ENCODE measurements at places on chromosomes 12 and 14.

GRCh38 chr12:94722664-94723063 lies 72.3 kb upstream of the TMCC3 start:
- no peak for DNase-seq

DNA sequence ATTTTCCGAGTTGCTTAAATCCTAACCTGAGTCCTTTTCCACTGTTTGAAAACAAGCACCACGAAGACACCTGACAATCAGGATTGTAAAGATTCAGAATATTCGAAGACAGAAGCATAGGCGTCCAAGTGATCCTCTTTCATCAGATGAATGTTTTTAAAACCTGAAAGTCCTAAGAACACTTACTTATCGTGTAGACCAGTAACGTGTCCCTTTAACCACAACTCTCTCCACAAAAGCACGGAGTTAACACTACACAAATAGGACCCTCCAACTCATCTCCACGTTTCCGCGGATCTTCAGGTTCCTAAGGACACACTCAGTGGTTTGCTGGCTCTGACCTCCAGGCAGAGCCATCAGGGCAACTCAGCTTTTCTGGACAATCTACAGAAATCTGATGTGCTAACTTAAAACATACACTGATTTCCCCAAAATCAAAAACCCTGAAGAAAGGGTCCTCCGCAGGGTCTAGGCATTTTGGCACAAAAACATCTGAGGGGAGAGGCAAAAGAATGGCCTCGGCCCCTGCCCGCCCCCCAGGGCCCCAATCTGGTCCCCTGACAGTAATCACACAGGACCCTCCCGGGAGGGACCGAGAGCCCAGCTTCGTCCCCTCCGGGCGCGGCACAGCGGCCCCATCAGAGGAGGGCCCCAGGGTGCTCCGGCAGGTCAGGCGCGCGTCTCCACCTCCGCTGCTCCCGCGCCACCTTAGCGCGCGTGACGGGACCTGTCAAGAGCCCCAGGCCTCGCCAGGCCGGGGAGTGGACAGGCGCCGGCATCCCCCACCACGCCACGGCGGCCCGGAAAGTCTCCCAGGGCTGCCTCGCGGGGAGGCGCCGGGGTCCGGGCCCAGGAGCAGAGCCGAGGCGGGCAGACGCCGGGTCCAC lies 925 bp downstream of the DICER1 start:
- no peak for DNase-seq

DNA sequence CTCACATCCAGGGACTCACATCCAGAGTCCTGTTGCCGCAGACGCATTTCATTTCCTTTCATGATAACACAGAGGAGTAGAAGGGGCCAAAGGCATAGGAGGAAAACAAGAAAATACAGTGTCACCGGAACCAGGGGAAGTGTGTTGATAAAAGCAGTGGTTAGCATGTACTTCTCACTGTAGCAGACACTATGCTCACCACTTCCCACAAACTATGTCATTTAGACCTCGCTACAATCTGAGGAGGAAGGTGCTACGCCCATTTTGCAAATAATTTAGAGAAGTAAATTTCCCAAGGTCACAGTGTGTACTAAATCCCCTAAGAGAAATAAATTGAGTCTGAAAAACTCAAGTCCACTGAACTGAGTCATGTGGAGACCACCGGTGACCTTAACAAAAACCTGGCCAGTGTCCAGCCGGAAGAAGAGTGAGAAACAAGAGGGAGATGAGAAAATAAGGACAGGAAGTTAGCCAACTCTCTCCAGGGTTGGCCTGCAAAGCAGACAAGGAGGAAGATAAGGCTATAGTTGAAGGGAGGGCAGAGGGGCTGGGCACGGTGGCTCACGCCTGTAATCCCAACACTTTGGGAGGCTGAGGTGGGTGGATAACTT lies 25.8 kb upstream of the TMCC3 start:
- DNase-seq = no peak

DNA sequence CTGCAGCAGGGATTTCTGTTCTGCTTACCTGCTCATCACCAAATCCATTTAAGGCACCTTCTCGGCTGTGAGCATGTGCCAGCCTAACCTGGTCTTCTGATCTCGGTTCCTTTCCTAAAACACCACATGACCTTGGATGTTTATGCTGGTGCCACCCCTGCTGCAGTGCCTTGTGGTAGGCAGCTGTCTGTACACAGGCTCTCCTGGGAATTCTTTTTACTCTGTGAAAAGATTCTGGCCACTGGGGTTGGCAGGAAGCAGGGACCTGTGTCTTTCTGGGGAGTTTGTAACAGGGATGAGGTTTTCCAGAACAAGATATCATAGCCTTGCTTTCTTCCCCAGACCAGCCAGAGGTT lies 10.4 kb upstream of the PLEKHG3 start:
- no peak for DNase-seq

DNA sequence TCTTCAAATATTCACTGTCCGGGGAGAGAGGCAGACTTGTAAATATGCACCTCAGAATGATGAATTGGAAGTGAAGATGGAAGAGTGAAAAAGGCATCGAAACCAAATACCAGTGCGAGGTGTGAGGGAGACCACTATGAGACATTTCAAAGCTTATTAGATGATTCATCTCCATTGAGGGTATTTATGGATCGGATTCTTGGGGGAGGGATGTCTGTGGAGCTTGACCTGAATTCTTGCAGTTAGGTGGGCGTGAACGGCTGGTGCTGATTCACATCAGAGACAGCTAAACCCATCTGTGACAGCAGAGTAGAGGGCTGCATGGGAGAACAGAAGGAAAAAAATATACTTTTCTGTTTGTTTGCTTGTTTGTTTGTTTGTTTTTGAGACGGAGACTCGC lies 677.2 kb downstream of the AACS start:
- no peak for DNase-seq

DNA sequence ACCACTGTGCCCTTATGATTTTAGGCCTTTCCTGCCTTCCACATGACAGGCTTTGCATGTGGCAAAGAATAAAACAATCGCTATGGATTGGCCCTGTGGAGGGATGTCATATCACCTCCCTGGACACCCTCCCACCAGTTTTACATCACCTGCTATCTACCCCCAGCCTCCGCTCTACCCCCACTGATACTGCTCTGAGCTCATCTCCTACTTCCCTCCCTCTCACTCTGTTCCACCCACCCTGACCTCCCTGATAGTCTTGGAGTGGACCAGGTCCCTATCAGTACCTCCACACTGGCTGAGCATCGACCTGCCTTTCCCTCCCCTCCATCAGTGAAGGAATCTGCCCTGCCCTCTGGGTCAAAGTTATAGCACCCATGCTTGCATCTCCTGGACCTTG lies 91.8 kb upstream of the FOXN3 start:
- no peak for DNase-seq

DNA sequence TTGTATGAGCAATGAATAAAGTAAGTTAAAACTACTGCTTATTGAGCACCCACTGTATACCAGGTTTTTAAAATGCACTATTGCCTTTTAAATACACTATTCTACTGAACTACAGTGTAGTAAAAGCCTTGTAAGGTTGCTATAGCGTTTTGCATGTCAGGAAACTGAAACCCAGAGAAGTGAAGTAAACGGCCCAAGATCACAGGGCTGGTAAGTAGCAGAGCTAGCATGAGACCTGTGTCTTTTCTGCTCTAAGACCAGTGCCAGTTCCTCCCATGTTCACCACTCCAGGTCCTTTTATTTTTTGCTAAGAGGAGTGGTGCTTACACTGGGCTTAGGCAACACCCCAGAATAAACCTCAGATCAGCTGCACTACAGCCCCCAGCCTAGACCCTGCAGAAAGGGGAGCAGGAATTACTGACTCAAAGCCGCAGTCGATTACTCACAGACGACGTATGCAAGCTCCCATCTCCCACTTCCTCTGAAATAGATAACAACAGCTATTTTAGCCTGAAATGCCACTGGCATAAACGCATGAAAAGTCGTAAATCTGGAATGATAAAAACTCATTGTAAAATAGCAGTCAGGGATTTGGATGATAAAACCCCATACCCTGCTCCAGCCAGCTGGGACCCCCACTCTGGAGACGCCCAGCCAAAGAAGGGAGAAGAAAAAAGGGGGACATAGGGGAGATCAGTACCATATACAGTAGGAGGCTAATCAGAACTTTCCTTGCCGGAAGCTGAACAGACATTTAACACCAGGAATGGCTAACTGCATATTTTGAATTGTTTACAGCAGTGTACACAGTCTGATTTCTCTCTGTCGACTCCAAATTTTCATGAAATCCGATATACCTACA lies 108.3 kb downstream of the NUAK1 start:
- DNase-seq = no peak

- no peak for DNase-seq
Observed at GRCh38 chr14:21915826-21916225, 242.2 kb upstream of the OR4E1 start.

GRCh38 chr14:24160499-24160849 lies 591 bp upstream of the IRF9 start:
- no peak for DNase-seq

DNA sequence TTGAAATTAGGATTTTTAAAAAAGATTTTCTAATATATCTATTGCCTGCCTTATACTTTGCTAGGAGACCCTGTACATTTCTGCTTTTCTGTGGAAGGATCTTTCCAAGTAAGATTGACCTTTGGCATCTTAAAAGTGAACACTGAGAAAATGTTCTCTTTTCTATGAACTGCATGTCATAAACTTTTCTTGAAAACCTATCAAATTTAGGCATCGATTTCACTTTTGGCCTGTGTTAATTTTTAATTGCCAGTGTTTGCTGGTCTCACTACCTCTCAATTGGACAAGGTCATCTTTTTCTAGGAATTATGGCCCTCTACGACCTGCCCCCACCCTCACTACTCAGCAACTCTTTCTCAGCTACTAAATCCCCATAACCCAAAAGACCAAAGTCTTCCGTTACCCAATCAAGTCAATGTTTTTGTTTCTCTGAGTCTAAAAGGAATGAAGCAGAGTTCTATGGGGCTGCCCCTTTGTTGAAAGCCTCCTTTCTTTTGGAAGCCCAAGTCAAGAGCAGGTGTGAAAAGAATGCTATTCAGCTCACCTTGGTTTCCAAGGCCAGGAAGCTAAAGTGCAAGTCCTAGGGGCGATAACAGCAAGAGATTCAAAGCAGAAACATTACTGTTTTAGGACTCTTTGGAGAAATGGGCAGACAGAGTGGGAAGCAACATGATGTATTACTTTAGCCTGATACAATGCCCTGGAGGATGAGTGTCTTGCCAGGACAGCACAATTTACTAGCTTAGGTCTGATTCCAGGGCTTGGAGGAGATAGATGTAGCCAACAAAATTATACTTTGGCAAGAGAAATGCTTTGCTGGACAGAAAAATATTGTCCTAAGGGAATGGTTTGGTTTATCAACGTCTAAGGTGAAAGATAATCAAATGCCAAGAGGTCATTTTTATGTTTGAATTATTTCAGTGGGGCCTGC lies 55.0 kb downstream of the IGF1 start:
- DNase-seq = no peak

GRCh38 chr12:106147956-106148355 lies 9.2 kb upstream of the NUAK1 start:
- no peak for DNase-seq

DNA sequence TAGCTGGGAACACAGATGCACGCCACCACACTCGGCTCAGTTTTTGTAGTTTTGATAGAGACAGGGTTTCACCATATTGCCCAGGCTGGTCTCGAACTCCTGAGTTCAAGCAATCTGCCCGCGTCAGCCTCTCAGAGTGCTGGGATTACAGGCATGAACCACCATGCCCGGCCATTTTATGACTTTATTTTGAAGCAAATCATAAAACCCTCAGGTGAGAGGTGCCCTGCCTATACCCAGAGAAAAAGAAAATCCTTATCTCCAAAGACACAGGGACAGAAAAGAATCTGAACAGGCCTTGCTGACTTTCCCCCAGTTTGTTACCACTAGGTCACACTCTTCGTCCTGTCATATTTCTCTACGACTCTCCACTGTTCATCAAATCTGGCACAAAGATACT lies 48.8 kb downstream of the DAO start:
- no peak for DNase-seq

GRCh38 chr14:23881282-23881681 lies 72.3 kb upstream of the DHRS4 start:
- no peak for DNase-seq

DNA sequence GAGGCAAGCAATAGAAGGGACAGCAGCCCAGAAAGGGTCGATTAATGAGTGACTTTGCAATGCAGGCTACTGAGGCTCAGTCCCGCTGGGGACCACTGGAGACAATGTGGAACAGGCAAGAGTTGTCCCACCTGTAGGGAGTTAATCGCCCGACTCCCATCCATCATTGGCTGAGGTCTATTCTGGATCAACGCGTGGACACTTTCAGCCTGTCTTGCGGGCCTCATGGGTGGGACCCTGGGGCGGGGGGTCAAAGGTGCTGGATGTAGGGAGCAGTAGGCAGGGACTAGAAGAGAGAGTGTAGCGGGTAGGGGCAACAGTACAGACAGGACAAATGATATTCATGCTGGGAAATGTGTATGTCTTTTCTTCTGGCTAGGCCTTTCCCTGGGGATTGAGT lies 6.1 kb downstream of the IFI27L2 start:
- DNase-seq = no peak

GRCh38 chr12:48973531-48973930 lies 2.0 kb upstream of the WNT10B start:
- no peak for DNase-seq

- no peak for DNase-seq
Observed at GRCh38 chr12:48690990-48691389, 9.0 kb upstream of the KANSL2 start.

DNA sequence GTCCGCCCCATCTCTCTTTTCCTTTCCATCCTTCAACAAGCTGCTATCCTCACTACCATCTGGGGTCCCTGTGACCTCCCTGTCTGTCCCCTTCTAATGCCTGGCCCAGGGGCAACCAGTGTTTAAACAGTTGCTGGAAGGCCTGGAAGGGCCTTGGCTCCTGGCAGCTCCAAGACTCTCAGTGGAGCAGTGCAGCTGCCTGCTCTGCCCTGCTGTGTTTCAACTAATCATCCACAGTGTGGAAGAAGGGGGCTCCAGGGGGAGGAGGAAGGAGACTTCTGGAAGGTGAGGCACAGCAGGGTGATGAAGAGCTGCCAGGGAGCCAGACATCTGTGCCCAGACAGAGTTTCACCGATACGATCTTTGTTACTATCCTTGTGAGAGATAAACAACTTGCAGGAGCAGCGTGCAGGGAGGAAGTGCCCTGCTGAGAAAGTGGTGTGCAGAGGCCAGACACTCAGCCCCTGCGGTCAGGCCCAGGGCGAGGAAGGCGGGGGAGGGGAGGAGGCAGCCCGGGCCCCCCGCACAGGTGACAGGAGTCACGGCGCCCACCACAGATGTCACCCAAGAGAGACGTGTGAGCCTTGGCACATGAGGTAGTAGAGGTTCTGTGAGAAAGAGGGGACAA lies 1061.8 kb downstream of the BCL11B start:
- no peak for DNase-seq

- no peak for DNase-seq
Observed at GRCh38 chr12:121026274-121027045, 10.2 kb upstream of the C12orf43 start.

DNA sequence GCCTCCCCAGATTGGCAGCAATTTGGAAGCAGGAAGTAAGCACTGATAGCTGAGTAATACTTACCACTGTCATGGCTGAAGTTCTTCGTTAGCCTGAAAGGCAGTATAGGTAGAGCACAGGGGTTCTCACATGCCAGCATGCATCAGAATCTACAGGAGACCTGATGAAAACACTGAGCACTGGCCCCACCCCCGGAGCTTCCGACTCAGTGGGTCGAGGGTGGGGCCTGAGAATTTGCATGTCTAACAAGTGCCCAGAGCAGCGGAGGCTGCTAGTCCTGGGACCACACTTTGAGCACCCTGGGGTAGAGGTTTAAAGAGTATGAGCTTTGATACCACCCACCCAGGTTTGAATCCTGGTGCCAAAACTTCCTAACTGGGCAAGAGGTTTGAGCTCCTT lies 89.6 kb downstream of the FBXW8 start:
- DNase-seq = no peak

GRCh38 chr12:124964836-124965462 lies 24.0 kb downstream of the DHX37 start:
- DNase-seq = peak; percentile 33

All from D341Med (cell line).